ENCODE measurements at places on chromosomes 5 and 9.
A peak's percentile ranks its signal among the peaks of the same experiment; 100 is the strongest.

DNA sequence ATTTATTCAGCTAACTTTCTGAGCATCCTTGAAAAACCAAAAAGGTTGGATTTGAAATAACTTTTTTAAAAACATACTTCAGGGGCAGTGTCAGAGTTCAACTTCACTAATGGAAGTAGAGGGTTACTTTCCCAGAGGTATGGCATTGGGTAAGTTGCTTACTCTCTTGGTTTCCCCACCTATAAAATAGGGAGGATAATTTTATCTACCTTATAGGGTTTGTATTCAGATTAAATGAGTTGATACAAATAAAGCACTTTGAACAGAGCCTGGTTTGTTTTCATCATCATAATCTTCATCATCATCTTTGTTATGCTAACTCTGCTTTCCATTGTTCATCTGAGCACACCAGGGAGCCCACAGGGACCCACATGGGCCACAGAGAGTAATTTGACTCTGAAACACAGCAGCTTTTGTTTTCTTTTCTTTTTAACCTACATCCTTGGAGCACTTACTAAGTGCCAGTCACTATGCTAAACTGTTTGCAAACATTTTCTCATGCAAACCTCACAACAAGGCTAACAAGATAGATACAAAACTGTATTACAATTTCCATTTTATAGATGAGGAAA, 179.1 kb upstream of the SLC24A2 start:
- DNase-seq, result no peak

- DNase-seq, result no peak
These were observed 6.3 kb downstream of the PDCD1LG2 start for GRCh38 chr9:5516453-5517220.

DNA sequence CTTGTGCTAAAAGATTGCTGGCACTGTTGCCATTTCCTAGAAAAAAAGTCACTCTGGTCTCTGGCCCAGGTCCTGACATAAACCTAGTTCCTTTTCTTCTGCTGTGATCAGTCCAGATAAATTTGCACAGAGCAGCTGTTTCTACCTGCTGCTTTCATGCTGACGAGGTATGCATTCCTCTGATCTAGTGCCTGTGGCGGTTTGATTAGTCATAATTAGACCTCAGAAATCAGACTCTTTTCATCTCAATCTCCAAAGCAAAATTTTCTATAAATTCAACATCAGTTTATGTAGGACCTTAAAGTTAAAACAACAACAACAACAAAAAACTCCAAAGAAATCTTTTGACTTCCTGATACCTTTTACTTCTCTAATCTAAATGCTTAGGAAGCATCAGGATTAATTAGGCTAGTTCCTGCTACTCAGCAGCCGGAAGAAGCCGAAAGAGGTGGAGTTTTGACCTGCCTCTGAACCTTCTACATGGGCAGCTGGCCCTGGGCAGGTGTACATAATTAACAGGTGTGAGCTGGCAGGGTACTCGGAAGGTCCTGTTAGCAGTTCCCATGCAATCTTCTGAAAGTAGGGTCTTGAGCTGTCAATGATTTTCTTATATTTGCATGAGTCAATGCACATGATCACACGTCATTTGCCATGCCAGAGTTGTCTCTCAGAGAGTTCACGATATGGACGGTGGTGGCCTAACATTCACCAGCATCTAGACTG, 83.3 kb upstream of the CCDC112 start:
- DNase-seq, result no peak

GRCh38 chr9:89421595-89421994, 76.3 kb downstream of the SEMA4D start:
- DNase-seq, result no peak

- no peak for DNase-seq
These were observed 30.2 kb downstream of the PAEP start for GRCh38 chr9:135591506-135592330.

DNA sequence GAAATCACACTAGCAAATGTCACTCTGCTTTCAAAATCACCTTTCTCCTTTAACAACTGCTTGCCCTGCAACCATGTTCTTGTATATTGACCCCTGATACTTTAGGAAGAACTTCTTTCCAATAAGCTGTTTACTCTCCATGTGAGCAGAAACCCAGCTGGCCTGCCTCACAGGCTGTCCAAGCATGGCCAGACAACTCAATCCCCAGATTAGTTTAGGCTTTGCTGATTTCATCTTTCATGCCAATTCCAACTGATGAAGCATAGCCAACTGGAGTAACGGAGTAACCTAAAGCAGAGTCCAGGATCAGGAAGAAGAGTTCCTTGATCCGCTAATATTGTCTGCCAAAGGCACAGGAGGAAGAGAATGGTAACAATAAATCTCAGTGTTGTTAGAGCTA, 56.7 kb upstream of the HTR1A start:
- DNase-seq, result no peak

GRCh38 chr9:124078641-124079040, 67.1 kb downstream of the LHX2 start:
- peak; percentile 76 for DNase-seq

GRCh38 chr9:121556580-121556979, 56.9 kb upstream of the GGTA1 start:
- peak; percentile 77 for DNase-seq

DNA sequence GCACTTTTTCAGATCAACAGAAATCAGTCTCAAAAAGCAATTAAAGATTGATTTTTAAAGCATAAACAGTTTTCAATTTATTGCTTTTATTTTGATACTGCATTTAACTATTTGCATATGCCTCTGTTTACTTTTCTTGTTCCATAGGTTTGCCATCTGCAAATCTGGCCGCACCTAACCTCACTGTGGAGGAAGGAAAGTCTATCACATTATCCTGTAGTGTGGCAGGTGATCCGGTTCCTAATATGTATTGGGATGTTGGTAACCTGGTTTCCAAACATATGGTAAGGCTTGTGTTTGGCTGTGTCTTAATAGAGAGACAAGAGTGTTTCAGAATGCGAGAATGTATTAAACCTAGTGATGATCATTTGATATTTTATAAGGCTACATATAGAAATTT, 53.9 kb downstream of the NTRK2 start:
- DNase-seq, result no peak

GRCh38 chr5:129406440-129406839, 53.7 kb upstream of the ADAMTS19 start:
- no peak for DNase-seq

DNA sequence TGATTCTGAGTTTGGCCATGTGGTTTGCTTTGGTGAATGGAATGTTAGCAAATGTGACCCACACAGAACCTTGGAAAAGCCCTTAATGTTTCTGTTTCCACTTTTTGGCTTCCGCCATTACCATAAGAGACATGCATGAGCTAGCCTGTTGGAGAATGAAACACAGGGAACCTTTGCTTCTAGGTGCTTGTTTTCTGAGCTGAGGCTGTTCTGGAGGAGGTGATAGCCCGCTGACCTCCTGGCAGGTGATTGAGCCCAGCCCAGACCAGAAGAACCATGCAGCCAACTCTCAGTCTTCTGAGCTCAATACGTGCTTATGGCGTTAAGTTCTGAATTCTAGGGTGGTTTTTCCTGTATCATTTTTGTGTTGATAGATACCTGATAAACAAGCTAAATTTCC, 148.6 kb upstream of the KLF9 start:
- DNase-seq, result no peak

DNA sequence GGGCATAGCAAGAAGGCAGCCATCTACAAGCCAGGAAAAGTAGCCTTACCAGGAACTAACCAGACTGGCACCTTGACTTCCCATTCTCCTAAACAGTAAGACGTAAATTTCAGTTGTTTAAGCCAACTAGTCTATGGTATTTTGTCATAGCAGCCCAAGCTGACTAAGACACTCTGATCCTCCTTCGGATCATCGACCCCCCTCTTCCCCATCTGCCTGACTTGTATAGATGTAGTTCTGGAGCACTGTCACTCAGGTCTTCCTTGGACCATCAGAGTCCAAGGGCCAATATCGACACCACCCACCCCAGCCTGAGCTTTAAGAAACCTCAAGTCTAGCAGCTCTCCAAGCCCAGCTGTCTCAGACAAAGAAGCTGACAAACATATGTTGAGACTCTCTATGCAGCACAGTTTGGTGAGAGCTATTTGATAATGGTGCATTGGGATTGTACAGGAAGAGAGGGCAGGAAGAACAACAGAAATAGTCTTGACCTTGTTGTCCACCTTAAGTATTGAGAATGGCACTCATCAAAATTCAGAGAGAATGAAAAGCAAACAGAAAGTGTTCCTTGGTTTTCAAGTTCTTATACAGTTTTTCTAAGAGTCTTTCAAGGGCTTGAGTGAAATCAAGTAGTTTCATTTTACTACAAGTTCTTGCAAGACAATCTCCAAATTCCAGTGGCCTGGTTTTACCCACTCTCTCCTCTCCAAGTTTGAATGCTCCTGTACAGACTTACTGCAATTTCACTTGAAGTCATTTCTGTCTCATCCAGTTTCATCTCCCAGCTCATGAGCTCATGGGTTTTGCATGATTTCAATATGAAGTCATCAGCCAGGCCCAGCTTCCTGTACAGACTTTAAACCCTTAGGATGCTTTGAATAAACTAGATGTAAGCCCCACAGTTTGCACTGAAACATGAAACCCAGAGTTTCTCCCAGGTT, 122.3 kb upstream of the RAI14 start:
- peak; percentile 70 for DNase-seq

DNA sequence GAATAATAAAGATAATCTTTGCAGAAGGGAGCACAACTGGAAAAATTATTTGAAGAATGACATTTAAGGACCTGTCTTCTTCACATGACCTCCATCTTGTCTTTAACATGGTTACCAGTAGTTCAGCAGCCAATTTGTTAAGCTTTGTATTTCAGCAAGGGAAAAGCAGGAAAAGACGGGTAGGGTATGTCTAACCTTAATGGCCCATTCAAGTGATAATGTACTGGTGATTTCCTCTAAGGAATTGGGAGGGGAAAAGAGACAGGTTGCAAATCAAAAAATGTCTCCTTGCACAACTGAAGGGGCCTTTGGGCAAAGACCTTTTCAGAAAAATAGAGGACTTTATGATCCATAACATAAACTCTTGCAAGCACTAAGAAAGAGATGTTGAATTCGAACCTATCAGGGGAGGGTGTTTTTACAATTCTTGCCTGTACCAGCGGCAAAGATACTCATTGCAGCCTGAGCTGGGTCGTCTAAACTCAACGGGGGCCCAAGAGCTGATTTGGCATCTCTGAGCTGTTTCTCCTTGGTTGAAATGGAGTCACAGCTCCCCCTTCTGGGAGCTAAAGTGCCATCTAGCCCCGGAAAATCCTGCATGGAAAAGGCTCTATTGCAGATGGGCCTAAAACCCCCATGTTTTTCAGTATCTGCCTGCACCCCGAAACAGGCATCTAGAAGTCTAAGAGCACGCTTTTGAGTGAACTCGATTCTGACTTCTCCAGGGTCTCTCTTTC, 3.8 kb downstream of the BRINP1 start:
- no peak for DNase-seq

- DNase-seq, result no peak
These were observed 763.7 kb upstream of the GRAMD2B start for GRCh38 chr5:125659316-125660023.

DNA sequence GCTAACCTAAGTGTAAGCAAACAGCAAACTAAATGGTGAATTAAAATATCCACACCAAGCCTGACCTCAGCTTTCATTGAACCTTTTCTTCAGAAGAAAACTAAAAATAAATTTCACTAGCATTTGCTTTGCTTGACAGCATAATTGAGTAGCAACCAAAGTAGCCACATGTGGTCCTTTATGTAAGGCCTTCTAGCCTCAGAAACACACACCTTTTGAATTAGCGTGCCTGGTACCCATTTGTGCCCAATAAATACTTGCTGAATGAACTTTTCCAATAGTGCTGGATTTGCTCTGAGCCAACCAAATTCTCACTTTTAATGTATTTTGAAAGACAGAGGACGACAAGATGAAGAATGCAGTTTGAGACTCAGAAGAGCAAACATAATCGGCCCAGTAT, 2.1 kb upstream of the NIPBL start:
- DNase-seq, result no peak

DNA sequence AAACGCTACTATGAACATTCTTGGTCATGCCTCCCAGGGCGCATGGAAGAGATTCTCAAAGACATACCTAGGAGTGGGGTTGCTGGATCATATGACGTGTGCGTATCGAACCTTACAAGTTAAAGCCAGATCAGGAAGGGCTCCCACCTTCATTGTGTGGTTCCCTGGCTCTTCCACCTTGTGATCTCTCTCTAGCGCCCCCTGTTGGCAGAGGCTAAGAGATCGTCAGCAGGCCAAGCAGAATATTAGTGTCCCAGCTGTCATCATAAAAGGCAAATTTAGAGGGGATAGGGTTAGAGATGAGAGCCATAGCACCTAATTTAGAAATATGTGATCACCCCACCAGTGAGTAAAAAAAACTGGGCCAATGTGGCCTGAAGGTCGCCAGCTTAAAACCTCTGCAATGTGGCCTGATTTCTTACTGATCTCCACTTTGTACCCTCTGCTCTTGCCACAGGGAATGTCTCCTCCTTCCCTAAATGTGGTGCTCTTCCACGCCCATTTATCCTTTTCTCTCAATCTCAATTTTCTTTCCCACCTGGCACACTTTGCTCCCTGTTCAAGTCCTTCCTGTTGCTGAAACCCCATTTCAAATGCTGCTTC, 91.7 kb upstream of the SHB start:
- DNase-seq, result no peak

DNA sequence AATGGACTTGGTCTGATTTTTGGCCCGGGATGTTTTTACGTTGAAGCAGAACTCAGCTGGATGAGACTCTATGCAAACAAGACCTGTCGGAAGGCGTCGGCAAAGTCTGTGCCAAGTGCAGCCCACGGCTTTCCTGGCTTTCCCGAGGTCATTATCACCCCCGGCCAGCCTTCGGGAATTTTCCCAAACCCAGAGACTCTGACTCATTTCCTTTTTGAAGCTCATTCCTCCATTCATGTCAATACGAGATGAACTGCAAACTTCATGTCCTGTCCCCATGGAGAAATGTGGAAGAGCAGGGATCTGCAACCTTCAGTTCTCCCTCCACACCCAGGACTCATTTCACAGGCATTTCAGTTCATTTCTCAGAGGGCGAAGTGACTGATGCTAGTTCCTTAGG, 95.3 kb downstream of the IRX2 start:
- DNase-seq, result no peak

GRCh38 chr9:130666393-130667119, 2.2 kb downstream of the PRDM12 start:
- DNase-seq, result no peak

DNA sequence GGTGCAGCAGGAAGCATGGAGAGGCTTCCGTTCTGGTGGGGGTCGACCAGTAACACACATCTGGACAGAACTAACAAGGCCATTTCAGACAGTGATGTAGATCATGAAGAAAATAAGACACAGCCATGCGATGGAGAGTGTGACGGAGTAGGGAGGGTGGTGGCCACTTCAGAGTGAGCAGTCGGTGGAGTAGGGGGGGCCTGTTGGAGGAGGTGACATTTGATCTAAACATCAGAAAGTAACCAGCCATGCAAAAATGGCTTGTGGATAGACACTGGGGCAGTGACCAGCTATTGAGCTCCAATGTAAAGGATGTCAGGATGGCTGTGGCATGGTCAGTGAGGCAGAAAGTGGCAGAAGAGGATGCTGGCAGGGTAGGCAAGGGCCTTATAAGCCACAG, 65.9 kb downstream of the PPARGC1B start:
- DNase-seq, result no peak

GRCh38 chr5:147854894-147855773, 23.4 kb upstream of the SCGB3A2 start:
- no peak for DNase-seq

Measured in HS-5 (cell line).